Small intestine (tissue), 16 donors: ENCODE measurements at places on chromosomes 4 and X. TPM values are rescaled to one million over a fixed set of nuclear protein-coding genes. Genes with fewer than 3 reads are reported as not detected.

Gene MAGEB16
- not detected for polyA plus RNA-seq

Gene GRID2
- 0.06 TPM for polyA plus RNA-seq

Gene CXorf38
- polyA plus RNA-seq = 11.7 TPM

Gene NLGN3
- polyA plus RNA-seq = 0.45 TPM

GRCh38 chrX:47187106-47187677 lies 6.4 kb upstream of the UBA1 start:
- H3K36me3 ChIP-seq = peaks cover 10% of the 10 kb centered on the region
- no peak overlapping the region for H3K4me3 ChIP-seq
- H3K27ac ChIP-seq = no peak overlapping the region

DNA sequence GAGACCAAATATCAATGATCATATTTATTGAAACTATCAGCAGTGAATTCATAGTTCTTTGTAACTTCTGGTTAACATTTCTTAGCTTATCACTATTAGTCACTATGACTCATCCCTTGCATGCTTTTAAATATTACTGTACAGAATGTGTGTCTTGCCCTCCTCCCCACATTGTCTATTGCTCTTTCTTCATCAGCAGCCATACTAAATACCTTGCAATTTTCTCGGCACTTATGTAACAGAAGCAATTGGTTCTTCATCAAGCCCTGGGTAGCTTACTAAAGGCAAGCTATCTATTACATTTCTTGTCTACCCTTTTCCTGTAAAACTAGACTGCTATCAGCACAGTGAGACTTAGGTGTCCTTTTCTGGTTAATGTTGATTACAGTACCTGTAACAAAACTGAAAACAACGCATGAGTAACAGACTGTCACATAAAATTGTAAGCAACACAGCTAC lies 8.2 kb downstream of the KLHL4 start:
- H3K36me3 ChIP-seq = no peaks in the 10 kb centered on the region
- H3K27me3 ChIP-seq = no peaks in the 10 kb centered on the region
- H3K4me3 ChIP-seq = no peak overlapping the region

- no peaks in the 10 kb centered on the region for H3K36me3 ChIP-seq
- no peak overlapping the region for H3K4me3 ChIP-seq
- DNase-seq = no peak
- no peaks in the 10 kb centered on the region for H3K27me3 ChIP-seq
- H3K4me1 ChIP-seq = no peaks in the 10 kb centered on the region
These were observed 16.4 kb downstream of the PLP1 start for GRCh38 chrX:103792916-103793544.

Gene DIAPH2
- polyA plus RNA-seq = 6.0 TPM

DNA sequence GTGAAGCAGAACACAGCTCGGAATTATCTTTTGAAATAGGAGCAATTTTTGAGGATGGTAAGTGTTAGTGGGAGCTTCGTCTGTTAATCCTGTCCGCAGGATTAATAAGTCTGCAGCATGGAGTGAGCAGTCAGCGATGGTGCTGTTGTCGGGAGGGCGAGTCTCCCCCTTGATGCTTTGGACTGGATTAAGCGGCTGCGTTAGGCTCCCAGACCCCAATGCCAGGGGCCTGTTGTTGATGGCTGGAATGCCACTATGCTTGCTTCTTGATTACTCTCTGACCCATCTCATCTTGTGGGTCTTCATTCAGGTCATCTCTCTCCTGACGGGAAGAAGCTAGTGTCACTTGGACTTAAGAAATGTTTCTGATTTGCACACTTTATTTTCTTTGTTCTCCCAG lies 332.6 kb downstream of the ARHGAP10 start:
- H3K4me1 ChIP-seq = no peaks in the 10 kb centered on the region
- H3K36me3 ChIP-seq = no peaks in the 10 kb centered on the region
- no peak overlapping the region for H3K4me3 ChIP-seq
- H3K27ac ChIP-seq = no peak overlapping the region
- H3K27me3 ChIP-seq = no peaks in the 10 kb centered on the region

- H3K36me3 ChIP-seq = no peaks in the 10 kb centered on the region
- no peak overlapping the region for H3K27ac ChIP-seq
- H3K27me3 ChIP-seq = no peaks in the 10 kb centered on the region
- H3K4me3 ChIP-seq = no peak overlapping the region
- H3K4me1 ChIP-seq = no peaks in the 10 kb centered on the region
- no peak for DNase-seq
These were observed 2102.3 kb upstream of the AGA start for GRCh38 chr4:179544496-179544895.

Gene PPP4R3C
- not detected for polyA plus RNA-seq
